Activated CD8-positive, alpha-beta memory T cell treated with anti-CD3 and anti-CD28 coated beads for 24 hours (primary cell): ENCODE measurements at places on chromosomes 5 and 9.

GRCh38 chr9:92983984-92984589 is 36.8 kb downstream of the FGD3 start:
- no peak for DNase-seq

GRCh38 chr9:109653470-109653869 is 126.5 kb upstream of the PALM2AKAP2 start:
- no peak for DNase-seq

DNA sequence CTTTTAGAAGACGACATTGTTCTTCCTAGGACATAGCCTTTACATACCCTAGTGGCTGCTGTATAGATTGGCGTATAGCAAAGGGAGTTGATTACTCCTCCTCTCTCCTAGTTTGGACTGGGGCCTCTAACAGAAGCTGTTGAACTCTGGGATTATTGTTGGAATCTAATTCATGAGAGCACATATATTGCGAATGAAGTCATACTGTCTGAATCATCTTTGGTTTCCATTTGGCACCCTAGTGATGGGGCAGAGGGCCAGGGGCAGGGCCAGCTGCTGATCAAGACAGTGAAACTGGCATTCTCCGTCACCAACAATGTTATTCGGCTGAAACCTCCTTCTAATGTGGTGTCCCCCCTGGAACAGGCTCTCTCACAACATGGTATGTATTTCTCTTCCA is 40.3 kb downstream of the NUP188 start:
- DNase-seq, result no peak

DNA sequence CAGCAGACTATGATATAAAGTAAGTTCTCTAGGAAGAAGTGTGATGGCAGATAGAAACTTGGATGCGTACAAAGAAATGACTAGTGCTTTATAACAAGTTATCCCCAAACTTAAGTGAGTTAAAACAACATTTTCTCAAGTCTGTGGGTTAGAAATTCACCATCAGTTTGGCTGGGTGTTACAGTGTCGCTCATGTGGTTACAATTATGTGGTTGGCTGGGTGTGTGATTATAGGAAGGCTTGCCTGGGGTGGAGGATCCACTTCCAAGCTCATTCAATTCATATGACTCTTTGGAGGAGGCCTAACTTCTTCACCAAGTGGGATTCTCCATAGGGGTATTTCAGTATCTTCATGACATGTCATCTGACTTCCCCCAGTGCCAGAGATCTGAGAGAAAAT is 10.3 kb upstream of the C9orf40 start:
- DNase-seq, result no peak

GRCh38 chr5:13529300-13529699 is 415.2 kb downstream of the DNAH5 start:
- DNase-seq, result no peak
